AG04450 (cell line): ENCODE measurements at places on chromosomes 5 and 9. TPM values are rescaled to one million over a fixed set of nuclear protein-coding genes. Genes with fewer than 3 reads are reported as not detected.

Gene BTNL8
- polyA plus RNA-seq, result not detected in 2 replicates

Gene GABRG2
- polyA plus RNA-seq, result not detected in 2 replicates

Gene FKTN
- 17.7 and 24.0 TPM in 2 replicates for polyA plus RNA-seq

Gene GBA2
- 32.9 and 34.7 TPM in 2 replicates for polyA plus RNA-seq

Gene TAF9
- 171 and 207 TPM in 2 replicates for polyA plus RNA-seq

Gene TCOF1
- polyA plus RNA-seq, result 6.5 and 9.8 TPM in 2 replicates

Gene C5orf58
- not detected in 2 replicates for polyA plus RNA-seq

Gene RAD17
- polyA plus RNA-seq, result 19.4 and 20.5 TPM in 2 replicates

Gene RASGRF2
- polyA plus RNA-seq, result 18.1 and 19.5 TPM in 2 replicates

Gene TLN1
- 165 and 224 TPM in 2 replicates for polyA plus RNA-seq

Gene MTX3
- polyA plus RNA-seq, result 10.1 and 15.2 TPM in 2 replicates

Gene EEIG1
- 8.3 and 8.6 TPM in 2 replicates for polyA plus RNA-seq

Gene ADRA1B
- polyA plus RNA-seq, result 0.58 and 0.98 TPM in 2 replicates

Gene C5orf52
- not detected in 2 replicates for polyA plus RNA-seq

Gene SLC27A6
- polyA plus RNA-seq, result 0.04 TPM in 2 replicates

Gene DAPK1
- 0.01 and 0.12 TPM in 2 replicates for polyA plus RNA-seq

Gene TTC39B
- polyA plus RNA-seq, result 8.6 and 11.4 TPM in 2 replicates

Gene DDX4
- not detected in 2 replicates for polyA plus RNA-seq

Gene ALDH1A1
- 0.62 and 7.0 TPM in 2 replicates for polyA plus RNA-seq

Gene MAP3K1
- polyA plus RNA-seq, result 5.4 and 7.7 TPM in 2 replicates

Gene EDIL3
- polyA plus RNA-seq, result 42.0 and 61.9 TPM in 2 replicates

Gene SPAAR
- 0.17 and 0.27 TPM in 2 replicates for polyA plus RNA-seq

Gene CFAP77
- polyA plus RNA-seq, result not detected in 2 replicates

Gene PCDHA6
- polyA plus RNA-seq, result 0.02 and 0.09 TPM in 2 replicates

Gene GKAP1
- polyA plus RNA-seq, result 2.3 and 4.7 TPM in 2 replicates

Gene DIRAS2
- 0.04 TPM in 1 of 2 replicates, not detected in the other for polyA plus RNA-seq

Gene GGTA1
- not detected in 2 replicates for polyA plus RNA-seq

Gene SLC46A2
- polyA plus RNA-seq, result not detected in 2 replicates

Gene NRARP
- polyA plus RNA-seq, result 0.17 and 0.22 TPM in 2 replicates

Gene NPR3
- 4.0 and 4.4 TPM in 2 replicates for polyA plus RNA-seq

Gene SH3RF2
- polyA plus RNA-seq, result 0.87 and 1.1 TPM in 2 replicates

Gene NOXA1
- polyA plus RNA-seq, result 0.06 and 0.09 TPM in 2 replicates

Gene HEMGN
- polyA plus RNA-seq, result not detected in 2 replicates

Gene CNTNAP3B
- 4.4 and 6.1 TPM in 2 replicates for polyA plus RNA-seq

Gene ANKRD18A
- 0.31 TPM in 1 of 2 replicates, not detected in the other for polyA plus RNA-seq

Gene TSLP
- 9.4 and 12.9 TPM in 2 replicates for polyA plus RNA-seq

Gene TMEM174
- not detected in 2 replicates for polyA plus RNA-seq

Gene DMRT3
- not detected in 2 replicates for polyA plus RNA-seq

Gene GDNF
- polyA plus RNA-seq, result 2.2 and 2.8 TPM in 2 replicates

Gene NUTM2F
- polyA plus RNA-seq, result not detected in 2 replicates

Gene ACTBL2
- polyA plus RNA-seq, result 0.38 and 0.45 TPM in 2 replicates

Gene ZNF454
- 0.57 and 0.78 TPM in 2 replicates for polyA plus RNA-seq

Gene BTNL3
- not detected in 2 replicates for polyA plus RNA-seq

Gene ARSI
- 11.3 and 15.8 TPM in 2 replicates for polyA plus RNA-seq

Gene DNAH5
- polyA plus RNA-seq, result 9.9 and 12.4 TPM in 2 replicates

Gene RNF14
- 38.1 and 39.0 TPM in 2 replicates for polyA plus RNA-seq

Gene GLRX
- polyA plus RNA-seq, result 233 and 306 TPM in 2 replicates

Gene NTNG2
- polyA plus RNA-seq, result 0.93 and 1.3 TPM in 2 replicates

Gene CMBL
- polyA plus RNA-seq, result 37.2 and 43.0 TPM in 2 replicates

Gene ROPN1L
- 0.24 and 0.29 TPM in 2 replicates for polyA plus RNA-seq

Gene PDE8B
- polyA plus RNA-seq, result 0.02 TPM in 2 replicates

Gene PCDHA12
- polyA plus RNA-seq, result not detected in 2 replicates

Gene HTR1A
- not detected in 2 replicates for polyA plus RNA-seq

Gene TLE4
- polyA plus RNA-seq, result 42.2 and 53.4 TPM in 2 replicates
